ENCODE measurements at places on chromosomes 16 and 17. TPM values are rescaled to one million over a fixed set of nuclear protein-coding genes. Genes with fewer than 3 reads are reported as not detected.

Gene ITPRIPL2
- total RNA-seq = 50.4 TPM

DNA sequence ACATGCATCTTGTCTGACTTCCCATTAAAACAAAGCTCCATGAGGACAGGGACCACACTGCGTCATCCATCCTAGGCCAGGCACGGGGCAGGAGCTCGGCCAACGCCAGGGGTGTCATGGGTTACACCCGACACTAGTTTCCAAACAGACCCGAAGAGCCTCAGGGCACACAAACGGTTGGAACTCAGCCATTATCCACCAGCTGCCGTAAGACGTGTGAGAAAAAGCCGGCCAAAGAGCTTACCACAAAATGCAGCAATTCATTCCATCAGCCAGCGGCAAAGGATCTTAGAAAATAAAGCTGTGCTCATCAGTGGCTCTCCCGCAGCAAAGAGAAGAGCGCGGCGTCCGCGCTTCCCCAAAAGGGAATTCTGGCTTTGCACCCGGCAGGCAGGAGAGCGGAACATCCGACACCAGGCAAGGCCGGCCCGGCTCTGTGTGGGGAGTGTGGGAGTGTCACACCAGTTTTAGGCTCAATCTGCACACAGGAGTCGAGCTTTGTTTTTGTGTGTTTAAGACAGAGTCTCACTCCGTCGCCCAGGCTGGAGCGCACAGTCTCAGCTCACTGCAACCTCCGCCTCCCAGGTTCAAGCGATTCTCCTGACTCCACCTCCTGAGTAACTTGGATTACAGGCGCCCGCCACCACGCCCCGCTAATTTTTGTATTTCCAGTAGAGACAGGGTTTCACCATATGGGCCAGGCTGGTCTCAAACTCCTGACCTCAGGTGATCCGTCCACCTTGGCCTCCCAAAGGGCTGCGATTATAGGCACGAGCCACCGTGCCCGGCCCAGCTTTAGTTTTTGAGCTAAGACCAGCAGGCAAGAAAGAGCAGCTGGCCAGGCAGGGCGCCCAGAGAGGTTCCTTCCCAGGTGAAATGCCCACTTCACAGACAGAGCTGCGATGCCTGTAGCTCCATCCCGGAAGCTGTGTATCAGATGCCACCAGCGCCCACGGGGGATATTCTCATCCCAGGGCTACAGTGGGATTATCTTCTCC is 1.5 kb downstream of the SLC38A8 start:
- no peak for DNase-seq

Gene HOXB5
- 7.4 TPM for total RNA-seq

DNA sequence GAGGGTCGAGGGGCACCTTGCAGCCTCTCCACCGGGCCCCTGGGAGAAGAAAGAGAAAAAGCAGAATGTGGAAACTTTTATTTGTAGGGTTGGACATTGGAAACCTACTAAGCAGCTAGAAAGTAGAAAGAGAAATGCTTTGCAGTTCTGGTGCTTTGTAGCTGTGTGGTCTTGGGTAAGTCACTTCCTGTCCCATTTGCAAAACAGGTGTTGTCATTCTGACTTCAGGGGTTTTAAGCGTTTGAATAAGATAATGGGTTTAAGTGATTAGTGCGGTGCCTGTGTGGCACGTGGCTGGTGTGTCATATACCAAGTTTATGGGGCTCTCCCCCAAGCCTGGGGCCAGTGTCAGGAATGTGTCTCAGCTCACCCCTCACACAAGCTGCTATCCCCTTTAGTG is 1.6 kb downstream of the CA4 start:
- no peak for DNase-seq

All from glomerular endothelial cell (primary cell).